ENCODE measurements at places on chromosomes 1 and 21.

DNA sequence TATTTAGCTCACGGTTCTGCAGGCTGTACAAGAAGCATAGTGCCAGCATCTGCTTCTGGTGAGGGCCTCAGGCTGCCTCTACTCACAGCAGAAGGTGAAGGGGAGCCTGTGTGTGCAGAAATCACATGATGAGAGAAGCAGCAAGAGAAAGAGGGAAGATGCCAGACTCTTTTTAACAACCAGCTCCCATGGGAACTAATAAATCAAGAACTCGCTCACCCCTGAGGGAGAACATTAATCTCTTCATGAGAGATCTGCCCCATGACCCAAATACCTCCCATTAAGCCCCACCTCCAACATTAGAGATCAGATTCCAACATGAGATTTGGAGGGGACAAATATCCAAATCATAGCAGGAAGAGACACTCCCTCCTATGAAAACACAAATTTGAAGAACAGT lies 74.1 kb downstream of the OLFML2B start:
- no peak for DNase-seq

DNA sequence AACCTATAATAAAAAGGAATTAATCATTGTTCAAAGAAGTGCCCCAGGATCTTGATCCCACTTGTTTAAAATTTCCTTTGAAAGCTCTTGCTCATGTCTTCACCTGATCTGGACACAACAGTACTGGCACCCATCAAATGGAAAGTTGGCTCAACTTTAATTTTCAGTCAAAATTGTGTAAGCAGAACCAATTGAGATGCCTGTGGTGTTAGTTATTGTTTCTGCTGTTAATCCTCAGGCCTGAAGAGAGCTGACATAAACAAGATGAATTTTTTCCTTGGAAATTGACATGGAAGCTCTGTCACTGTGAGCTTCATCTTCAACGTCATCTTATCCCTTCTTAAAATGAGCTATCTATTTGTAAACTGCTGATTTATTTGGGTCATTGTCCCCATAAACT lies 88.3 kb upstream of the TNFSF4 start:
- no peak for DNase-seq

- no peak for DNase-seq
Observed at GRCh38 chr21:23131177-23131576, 2133.0 kb downstream of the NCAM2 start.

DNA sequence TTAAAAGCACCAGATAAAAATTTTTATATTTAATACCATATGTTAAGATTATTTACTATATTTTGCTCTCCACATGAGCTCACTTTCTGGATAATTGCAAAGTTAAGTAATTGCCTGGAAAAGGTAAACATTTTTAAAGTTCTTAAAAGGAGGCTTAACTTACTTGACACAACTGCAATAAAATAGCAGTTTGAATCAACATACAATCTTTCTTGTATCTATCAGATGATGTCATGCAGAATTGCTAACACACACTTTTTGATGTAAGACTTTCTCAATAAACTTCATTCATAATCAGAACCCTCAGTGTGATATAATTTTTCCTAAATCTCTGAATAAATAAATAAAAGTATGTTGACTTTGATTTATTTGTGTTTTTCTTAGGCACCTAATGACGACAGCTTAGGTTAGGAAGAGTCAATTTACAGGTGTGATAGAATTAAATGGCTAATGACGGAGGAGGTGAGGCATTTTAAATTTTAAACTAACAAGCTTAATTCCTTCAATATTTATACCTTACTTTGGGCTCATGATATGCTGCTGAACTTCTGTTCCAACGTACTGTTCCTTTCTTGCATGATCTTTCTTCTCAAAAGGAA lies 99.5 kb downstream of the LYPLAL1 start:
- no peak for DNase-seq

DNA sequence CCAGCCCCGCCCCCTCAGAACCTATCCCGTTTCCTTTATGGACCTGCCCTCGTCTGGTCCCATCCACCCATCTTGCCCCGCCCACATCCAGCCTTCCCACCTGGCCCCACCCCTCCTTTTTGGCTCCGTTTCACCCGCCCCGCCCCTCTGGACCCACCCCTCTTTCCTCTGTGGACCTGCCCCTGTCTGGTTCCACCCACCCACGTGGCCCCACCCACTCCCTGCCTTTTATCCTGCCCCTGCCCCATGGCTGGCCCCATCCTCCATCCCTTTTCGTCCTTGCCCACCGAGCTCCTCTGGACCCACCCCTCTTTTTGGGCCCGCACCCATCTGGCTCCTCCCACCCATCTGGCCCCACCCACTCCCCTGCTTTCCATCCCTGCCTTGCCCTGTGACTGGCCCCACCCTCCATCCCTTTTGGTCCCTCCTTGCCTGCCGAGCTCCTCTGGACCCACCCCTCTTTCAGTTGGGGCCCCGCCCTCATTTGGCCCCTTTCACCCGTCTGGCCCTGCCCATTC lies 177.3 kb downstream of the CAMTA1 start:
- DNase-seq = peak; percentile 14

DNA sequence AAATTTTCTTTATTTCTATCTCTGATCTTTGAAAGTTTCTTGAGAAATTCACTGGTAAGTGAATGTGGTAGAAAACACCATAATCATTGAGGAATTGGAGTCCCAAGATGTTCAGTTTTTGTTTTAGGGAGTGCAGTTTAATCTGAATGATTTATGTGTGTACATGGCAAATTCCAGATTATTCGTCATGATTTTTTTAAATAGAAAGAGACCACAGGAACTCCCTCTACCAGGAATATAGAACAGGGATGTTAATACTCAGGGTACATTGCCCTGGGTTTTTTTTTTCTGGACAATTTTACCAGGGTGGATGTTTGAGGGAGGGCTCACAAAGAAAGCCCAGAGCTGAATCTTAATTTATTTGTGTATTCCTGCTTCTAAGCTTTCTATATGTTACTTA lies 109.0 kb downstream of the VPS13D start:
- no peak for DNase-seq

DNA sequence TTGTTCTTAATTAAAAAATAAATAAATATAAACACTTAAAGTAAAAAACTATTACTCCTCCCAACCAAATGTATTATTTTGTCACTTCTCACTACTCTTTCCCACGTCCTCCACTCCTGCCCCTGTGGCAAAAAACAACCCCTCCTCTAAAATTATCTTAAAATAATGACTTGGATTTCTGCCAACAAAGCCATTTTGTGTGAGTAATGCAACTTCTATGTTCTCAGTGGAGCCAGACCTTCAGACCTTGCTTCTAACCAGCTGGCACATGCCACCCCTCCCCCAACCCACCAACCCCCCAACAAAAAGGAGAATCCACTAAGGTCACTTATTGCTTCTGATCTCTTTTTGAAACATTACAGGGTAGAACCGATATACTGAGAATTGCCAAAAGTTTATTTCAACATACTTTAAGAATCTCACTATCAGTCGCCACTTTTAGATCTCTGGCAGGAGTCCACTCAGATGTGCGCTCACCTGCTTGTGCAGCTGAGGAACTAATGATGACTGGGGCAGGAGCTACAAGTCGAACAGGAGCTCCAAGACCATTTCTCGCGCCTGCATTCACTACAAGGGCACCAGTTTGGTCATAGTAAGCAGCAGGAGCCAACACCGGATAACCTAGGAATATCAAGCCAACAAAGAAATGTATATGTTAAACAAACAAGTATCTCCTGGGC lies 58.3 kb upstream of the SDC3 start:
- DNase-seq = no peak

- DNase-seq = no peak
Observed at GRCh38 chr1:169110689-169111447, 4.4 kb downstream of the ATP1B1 start.

DNA sequence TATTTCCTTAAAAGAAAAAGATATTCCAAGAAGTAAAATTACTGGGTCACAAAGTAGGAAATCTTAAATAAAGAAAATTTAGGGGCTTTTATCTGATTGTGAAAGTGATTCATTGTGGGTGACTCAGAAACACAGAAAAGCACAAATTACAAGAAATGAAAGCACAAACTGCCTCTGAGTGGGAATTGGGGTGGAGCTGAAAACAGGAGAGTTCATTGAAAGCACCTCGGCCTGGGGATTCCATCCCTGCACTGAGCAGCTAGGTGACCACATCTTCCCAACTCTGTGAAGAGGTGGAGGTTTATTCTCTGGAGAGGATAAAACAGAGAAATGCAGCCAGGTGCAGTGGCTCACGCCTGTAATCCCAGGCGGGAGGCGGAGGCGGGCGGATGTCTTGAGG lies 7.4 kb downstream of the GJA4 start:
- no peak for DNase-seq

DNA sequence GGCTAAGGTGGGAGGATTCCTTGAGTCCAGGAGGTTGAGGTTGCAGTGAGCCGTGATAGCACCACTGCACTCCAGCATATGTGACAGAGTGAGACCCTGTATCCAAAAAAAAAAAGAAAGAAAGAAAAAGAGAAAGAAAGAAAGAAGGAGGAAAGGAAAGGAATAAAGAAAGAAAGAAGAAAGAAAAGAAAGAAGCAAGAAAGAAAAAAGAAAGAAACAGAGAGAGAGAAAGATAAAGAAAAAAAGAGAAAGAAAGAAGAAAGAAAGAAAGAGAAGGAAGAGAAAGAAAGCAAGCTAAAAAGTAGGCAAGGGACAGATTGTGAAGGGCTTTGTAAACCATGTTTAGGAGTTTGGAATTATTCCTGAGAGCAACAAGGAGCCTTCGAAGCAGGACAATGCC lies 80.1 kb downstream of the MAB21L3 start:
- no peak for DNase-seq

GRCh38 chr1:153292740-153293479 lies 19.8 kb downstream of the PGLYRP3 start:
- no peak for DNase-seq

DNA sequence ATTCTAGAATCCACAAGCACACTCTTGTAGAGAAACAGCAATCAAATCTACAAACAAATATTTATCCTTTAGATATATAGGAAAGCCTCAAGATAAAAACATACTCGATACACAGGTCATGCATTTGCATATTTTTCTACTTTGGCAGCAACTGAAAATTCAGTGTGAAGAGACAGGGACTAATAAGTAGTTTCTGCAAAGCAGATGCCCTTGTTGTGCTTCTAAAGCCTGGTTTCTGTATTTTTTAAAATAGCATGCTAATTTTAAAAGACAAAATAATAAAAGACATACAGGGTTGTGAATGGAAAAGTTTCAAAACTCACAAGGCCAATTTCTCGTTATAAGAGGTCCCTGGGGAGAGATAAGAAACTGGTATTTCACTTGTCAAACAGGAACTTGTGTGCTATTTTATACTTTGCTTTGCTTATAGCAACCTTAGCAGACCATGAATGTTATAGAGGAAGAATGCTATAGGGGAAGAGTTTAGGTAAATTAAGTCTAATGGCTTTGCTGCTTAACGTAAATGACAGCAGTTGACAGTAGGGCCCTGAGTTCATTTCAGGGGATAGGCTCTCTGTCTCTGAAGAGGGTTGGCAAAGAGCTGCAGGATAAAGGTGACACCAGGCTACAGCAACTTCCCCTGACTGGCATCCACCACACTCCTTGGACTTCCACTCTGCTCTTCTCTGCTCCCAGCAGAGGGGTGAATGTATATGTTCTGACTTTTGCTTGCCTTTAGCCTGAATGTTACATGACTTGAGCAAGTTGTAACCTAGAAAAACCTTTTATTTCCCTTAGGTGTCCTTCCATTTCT lies 9.4 kb upstream of the RGS13 start:
- no peak for DNase-seq

DNA sequence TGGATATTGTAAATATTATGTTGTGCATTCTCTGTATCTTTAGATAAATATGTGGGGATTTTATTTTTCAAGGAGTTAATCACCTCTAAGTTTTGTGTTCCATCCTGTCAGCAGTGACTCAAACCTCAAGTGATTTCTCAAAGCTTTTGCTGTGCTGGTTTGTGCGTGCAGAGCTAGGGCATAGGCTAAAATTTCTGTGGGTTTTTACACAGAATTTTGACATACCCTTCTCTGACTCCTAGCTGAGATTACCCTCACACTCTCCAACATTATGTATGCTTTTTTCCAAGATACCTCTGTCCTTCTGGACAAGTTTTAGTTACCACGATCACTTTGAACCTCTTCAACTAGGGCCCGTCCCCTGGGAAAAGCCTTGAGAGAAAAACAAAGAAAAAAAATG lies 384.9 kb downstream of the NCAM2 start:
- DNase-seq = no peak

- no peak for DNase-seq
Observed at GRCh38 chr21:32184485-32184884, 94.4 kb downstream of the MIS18A start.

DNA sequence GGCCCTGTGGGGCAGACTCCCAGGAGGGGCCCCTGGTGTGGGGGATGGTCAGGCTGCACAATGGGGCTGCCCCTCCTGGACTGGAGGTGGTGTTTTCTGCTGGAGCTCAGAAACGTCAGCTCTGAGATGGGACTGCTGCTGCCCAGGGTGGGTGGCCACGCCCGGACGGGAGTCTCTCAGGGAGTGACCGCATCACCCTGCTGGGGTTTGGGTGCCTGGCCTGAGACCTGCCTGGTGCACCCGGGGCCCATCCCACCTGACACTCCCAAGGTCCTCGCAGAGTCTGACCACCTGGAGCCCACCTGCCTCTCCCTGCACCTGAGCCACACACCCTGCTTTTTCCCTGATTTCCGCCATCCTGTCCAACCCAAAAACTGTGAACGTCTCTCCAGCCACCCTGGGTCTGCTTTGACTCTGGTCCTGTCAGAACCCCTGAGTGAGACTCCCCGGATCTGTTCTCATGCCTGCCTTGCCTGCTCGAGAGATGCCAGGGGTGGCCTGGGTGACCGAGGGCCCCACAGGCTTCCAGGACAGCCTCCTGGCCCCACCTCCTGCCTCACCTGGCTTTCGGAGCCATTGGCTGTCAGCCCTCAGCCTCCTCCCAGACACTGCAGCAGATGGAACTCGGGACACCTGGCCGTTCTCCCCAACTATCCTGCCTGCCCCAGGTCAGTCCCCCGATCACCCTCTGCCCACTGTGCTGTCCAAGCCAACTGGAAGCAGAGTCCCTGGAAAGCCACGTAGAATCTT lies 11.6 kb upstream of the SMYD3 start:
- DNase-seq = no peak

GRCh38 chr1:25619101-25619890 lies 2.7 kb downstream of the MAN1C1 start:
- DNase-seq = peak; percentile 50

DNA sequence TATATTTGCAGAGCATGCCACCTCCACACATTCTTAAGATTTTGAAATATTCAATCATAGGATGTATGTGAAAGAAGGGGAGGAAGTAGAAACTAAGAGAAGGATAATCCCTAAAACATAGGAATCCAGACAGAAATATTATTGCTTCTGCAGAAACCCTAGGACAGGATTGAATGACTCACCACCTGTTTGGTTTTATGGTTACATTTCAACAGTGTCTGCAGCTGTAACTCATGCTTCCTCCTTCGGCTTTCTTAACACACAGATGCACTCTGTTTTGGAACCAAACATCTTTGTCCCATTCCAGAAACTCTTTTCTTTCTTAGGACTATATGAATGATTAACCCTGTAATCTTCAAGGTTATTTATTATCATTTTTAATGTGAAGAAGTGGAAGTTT lies 20.7 kb downstream of the RGS7 start:
- no peak for DNase-seq

Measured in CD4-positive, alpha-beta T cell treated with Interleukin-6 at 100 ng/mL for 8 hours (primary cell).